ENCODE measurements at places on chromosomes 7 and 10.

DNA sequence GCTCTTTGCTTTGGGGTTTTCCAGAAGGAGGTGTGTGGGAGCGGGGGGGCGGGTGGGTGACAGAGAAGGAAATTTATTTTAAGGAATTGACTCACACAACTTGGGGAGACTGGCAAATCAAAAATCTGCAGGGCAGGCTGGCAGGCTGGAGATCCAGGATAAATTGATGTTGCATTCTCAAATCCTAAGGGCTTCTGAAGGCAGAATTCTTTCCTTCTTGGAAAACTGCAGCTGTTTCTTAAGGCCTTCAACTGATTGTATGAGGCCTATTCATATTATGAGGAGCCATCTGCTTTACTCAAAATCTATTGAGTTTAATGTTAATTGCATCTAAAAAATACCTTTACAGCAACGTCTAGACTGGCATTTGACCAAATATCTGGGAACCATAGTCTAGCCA is 1528.8 kb upstream of the LRRTM3 start:
- DNase-seq = no peak

DNA sequence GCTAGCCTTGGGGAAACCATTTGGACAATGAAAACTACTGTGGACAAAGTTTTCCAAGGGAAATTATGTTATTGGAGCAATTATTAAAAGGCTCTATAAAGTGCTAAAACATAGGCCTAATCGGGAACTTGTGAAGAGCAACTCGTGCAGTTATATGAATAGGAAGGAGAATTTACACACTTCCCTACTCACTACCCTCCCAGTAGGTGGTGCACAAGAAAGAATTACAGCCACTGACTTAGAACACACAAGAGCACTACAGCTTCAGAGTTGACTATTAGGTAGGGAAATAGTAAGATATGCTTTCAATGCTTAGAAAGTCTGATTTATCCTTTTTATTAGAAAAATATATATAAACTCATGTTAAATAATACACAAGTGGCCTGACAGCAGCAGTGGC is 47.2 kb downstream of the GSAP start:
- DNase-seq = no peak

- DNase-seq = no peak
These were observed 214.3 kb downstream of the NRG3 start for GRCh38 chr10:82089327-82089726.

GRCh38 chr7:110877016-110877415 is 213.9 kb upstream of the LRRN3 start:
- no peak for DNase-seq

- peak; percentile 12 for DNase-seq
These were observed 920.2 kb downstream of the TYW1 start for GRCh38 chr7:67916571-67917436.

GRCh38 chr7:7688956-7689355 is 29.5 kb downstream of the RPA3 start:
- no peak for DNase-seq

DNA sequence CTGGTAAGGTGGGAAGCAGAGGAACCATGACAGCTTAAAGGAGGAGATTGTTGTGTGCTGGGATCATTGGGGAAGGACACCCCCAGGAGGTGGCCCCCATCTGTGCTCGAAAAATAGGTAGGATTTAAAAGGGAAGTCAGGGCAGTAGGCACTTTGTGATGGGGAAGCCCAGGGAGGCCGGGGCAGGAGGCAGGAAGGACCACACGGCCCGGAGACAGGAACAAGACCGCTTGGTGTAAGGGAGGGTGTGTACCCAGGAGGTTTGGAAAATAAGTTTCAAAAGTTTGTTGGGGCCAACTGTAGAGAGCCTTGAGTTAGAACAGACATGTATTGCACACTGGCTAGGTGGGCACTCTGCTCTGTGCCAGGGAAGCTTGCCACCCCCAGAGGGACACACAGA is 20.7 kb downstream of the ZNF467 start:
- no peak for DNase-seq

DNA sequence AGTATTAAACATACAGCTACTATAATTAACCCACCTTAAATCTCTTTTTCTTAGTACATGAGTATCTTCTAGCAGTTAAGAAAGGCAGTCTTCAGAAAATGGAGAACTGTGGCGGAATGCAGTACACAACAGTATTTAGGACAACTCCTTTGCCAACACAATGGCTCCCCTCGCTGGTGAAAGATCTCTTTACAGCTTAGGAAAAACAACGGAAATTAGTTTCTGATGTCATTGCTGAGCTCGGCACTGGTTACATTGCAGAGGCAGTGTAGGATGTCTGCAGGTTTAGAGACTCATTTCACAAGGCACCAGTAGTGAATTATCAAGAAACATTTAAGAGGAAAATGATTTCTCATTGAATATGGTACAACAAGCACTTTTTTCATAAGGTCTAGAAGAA is 43.4 kb downstream of the GLRX3 start:
- DNase-seq = peak; percentile 16

DNA sequence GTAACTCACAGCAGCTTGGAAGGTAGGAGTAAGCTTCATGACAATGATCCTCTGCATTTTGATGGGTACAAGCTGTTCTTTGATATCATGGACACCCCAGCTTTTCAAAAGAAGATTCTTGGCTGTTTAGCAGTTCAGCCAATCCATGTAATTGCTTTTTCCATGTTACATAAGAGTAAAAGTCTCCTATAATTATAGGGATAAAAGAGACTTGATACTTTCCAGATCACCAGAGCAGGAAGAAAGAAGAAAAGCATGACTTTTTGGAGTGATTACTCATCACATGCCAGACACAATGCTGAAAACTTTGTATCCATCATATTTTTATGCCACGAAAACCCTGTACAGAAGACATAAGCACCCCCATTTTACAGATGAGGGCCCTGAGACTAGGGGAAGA is 1049.7 kb downstream of the NRG3 start:
- no peak for DNase-seq

DNA sequence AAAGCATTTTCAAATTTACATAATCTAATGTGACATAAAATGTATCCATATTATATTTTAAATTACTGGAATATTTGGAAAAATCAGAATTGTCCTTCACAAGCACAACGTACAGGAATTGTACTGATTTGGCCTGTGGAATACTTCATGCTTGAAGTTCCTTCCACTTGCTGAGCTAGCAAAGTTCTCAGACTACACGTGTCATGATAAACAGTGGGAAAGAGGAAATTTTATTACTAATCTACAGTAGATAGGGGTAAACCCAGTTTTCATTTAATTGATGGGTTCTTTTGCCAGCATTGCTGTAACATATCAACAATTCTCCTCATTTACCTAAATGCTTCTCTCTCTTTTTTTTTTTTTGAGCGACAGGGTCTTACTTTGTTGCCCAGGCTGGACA is 45.6 kb upstream of the FIGNL1 start:
- DNase-seq = no peak

DNA sequence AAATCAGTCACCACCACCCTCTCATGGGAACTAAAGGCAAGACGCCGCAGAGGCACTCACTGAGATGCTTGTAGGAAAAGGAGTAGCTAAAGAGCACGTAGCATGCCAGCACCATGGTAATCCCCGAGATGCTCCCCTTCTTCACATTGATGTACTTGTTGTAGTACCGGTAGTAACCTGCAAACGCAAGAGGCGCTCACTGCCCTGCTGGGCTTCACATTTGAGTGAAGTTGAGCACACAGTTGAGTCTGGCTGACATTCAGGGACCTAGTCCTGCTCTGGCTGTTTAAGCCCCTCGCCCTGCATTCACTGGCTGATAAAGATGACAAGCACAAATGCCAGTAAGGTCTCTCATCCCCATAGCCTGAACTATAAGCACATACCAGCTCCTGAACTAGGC is 6.9 kb downstream of the ATP5MF start:
- DNase-seq = no peak

DNA sequence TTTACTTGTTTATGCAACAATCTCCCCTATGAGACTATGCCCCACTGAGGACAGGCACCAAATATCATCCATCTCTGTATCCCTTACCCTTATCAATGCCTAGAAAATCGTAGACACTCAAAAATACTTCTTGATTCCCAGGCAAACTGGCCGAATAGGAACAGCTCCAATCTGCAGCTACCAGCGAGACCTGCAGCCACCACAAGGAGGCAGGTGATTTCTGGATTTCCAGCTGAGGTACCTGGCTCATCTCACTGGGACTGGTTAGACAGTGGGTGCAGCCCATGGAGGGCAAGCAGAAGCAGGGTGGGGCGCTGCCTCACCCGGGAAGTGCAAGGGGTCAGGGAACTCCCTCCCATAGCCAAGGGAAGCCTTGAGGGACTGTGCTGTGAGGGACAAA is 10.8 kb upstream of the PPP1R3C start:
- no peak for DNase-seq

DNA sequence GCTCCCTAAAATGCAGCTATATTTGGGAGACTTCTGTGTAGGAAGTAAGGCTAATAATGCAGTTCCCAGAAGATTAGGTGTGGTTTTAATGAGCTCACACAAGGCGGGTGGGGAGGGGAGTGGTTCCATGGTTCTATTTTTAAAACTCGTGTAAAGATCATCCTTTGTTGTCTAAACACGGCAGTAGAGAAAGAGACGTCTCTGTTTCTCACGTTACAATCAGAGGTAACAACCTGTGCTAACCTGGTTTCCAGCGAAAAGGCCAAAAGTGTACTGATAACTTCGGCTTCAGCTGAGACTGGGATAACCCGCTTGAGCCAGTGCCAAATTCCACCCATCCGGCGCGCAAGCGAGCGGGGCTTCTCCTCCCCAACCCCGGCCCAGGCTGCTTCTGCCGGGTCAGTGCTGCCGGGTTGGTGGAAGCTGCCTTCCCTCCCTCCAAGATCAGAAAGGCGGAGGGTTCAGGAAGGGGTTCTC is 2.5 kb upstream of the MAP3K8 start:
- DNase-seq = no peak

- no peak for DNase-seq
These were observed 5.9 kb downstream of the JAKMIP3 start for GRCh38 chr10:132071667-132072066.

- DNase-seq = no peak
These were observed 414.5 kb upstream of the COBL start for GRCh38 chr7:51731075-51731474.

GRCh38 chr10:97981816-97982215 is 48.6 kb downstream of the CRTAC1 start:
- no peak for DNase-seq

DNA sequence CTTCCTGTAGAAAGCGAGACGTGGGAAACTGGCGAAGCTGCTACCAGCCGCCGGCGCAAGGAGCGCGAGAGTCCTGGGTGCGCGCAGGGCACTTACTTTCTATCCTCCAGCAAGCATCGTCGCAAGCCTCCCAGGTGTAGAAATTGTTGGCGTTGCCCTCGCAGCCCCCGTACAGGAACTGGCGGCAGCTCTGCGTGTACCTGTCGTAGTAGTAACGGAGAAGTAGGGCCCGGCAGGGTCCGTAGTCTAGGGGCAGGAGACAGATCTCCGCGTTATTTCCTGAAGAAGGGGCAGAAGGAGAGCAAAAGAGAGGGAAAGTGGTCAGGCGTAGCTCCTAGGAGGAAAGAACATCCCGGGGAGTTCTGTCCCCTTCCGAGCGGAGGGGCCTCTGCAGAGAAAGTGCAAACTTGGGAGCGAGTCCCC is 501 bp downstream of the TFPI2 start:
- DNase-seq = peak; percentile 43

GRCh38 chr10:114322344-114322743 is 82.0 kb downstream of the AFAP1L2 start:
- no peak for DNase-seq

DNA sequence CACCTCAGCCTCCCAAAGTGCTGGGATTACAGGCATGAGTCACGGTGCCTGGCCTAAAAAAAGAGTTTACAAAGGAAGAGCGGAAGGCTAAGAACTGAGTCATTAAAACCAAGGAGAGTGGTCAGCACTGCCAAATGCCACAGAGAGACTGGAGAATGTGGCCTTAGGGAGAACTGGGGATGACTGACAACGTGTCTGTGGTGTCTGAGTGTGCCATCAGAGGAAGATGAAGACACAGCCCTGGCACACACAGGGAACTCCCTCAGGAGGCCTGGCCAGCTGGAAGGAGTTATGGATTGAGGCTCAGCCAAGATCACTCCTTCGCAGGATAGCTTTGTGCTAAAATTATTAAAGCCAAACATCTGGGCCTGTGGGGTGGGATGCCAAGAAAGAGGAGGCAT is 3.9 kb upstream of the INA start:
- no peak for DNase-seq

GRCh38 chr7:94243066-94243711 is 151.5 kb upstream of the COL1A2 start:
- no peak for DNase-seq

DNA sequence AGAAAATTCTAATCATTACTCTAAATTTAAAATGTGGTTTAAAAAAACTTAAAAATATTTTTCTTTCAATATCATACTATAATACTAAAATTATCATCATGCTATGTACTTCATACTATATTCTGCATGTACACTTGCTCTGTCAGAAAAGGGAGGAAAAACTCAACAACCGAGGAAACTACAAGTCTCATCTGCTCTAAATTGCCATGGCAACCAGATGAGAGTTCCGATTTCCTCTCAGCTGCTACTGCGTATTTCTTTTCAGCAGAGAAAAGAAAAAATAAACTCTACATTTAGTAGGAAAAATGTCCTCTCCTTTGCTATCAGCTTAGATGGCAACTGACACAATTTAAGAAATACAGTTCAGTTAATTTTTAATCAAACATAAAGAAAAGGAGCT is 178.9 kb downstream of the SRPK2 start:
- no peak for DNase-seq

DNA sequence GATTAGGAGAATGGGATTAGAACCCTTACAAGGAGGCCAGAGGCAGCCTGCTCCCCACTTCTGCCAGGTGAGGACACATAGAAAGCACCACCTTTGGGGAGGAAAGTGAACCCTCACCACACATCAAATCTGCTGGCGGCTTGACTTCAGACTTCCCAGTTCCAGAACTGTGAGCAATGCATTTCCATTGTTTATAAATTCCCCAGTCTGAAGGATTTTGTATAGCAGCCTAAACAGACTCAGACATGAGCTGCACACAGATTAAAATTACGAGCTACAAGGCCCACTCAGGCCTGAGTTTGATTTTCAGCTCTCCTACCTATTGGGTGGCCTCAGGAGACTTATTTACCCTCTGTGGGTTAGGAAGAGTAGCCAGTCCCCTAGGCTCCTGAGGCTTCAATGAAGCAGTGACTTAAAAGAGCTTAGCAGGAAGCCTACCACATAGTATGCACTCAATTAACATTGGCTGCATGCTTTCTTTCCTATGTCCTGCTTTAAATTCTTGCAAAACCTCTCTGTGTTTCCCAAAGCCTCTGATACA is 350.7 kb upstream of the ZMIZ1 start:
- no peak for DNase-seq

- no peak for DNase-seq
These were observed 16.1 kb downstream of the TARP start for GRCh38 chr7:38257350-38257677.

Measured in DMS79 treated with DMSO at 0.1 percent for 48 hours (cell line).